GM12892 (cell line): ENCODE measurements at places on chromosomes 2 and 18.
A peak's percentile ranks its signal among the peaks of the same experiment; 100 is the strongest.

DNA sequence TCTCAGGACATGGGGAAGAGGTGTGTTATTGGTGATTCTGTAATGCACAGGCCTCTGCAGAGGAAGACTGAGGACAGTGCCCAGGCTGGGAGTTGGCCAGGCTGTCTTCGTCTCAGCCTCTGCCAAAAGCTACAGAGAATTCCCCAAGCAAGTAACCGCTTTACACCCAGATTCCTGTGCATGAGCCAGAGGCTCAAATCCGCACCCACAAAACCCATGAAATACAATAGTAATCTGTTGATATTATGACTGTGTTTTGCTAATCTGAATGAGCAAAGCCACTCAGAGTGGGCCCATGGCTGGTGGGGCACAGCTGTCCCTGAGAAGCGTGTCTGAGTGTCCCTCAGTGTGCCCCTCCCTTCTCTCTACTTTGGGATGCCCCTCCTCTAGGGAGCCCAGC lies 149.5 kb upstream of the PXDN start:
- DNase-seq: no peak

DNA sequence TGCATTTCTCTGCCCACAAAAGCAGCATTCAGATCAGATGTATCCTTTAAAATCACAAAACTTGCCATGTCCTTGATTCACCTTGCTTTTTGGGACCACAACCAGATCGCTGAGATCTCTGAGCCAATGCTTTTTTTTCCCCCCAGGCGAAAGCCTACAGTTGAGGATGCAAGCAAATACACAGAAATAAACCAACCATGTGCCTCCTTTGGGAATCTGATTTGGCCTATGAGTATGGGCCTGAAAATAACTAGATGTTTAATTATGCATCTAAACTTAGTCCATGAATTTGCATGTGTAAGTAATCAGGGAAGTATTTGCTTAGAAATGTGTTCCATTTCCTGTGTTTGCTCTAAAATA lies 49.7 kb upstream of the CDC42EP3 start:
- DNase-seq: no peak

- no peak for DNase-seq
Measured at GRCh38 chr2:232615339-232615738, 18.1 kb upstream of the EFHD1 start.

DNA sequence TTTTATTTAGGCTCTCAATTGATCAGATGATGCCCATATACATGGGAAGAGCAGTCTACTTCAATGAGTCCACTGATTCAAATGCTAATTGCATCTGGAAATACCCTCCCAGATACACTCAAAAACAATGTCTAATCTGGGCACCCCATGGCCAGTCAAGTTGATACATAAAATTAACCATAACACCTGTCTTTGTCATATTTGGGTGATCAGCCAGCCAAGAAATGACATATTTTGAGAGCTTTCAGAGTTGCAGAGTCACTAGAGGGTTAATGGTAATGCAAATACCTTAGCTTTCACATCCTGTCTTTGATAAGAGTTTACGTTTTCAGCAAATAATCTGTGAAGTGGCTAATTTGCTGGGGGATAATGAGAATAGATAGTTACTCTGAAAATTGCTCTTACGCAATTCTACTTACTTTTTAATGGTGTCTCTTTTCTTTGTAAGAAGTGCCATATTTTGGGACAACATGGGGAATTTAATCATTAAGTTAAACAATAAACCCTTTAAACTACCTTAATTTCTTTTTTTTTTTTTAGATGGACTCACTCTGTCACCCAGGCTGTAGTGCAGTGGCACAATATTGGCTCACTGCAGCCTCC lies 49.1 kb downstream of the CCDC195 start:
- peak; percentile 19 for DNase-seq

GRCh38 chr2:134379293-134379692 lies 125.4 kb downstream of the MGAT5 start:
- DNase-seq: no peak

GRCh38 chr18:35289727-35290093 lies 319 bp downstream of the ZSCAN30 start:
- DNase-seq: no peak

DNA sequence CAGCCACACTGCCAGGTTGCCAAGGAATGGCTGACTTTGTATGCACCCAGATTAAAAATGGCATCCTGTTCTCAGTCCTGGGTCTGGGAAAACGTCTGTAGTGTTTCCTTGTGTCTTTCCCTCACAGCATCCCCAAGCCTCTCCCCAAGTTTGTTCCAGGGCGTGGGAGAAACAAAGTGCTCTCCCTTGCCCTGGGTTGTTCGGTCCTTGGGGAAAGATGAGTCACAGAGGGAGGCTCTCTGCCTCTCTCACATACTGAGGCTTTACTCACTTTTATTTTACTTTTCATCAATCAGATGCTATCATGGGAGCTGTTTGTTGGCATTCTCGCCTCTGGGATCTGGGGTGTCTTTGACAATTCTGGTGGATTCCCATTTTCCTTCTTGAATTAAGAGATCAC lies 492.3 kb downstream of the XIRP2 start:
- DNase-seq: no peak

GRCh38 chr18:63119647-63120046 lies 199.9 kb downstream of the BCL2 start:
- DNase-seq: no peak

DNA sequence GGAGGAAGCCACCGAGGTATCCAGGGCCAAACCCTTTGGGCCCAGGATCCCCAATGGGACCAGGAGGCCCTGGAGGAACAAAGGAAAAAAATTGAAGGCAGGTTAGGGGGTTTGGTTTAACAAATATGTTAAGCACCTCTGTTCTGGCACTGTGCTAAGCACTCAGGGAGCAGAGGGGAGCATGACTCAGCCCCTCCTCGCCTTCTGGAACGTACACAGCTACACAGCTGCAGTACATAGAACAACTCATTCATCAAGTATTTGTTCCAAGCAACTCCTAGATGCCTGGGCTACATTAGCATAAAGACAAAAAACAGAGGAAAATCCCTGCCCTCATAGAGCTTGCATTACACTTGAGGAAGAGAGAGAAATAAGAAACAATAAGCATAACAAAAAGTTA lies 153.6 kb downstream of the COL4A4 start:
- DNase-seq: no peak

DNA sequence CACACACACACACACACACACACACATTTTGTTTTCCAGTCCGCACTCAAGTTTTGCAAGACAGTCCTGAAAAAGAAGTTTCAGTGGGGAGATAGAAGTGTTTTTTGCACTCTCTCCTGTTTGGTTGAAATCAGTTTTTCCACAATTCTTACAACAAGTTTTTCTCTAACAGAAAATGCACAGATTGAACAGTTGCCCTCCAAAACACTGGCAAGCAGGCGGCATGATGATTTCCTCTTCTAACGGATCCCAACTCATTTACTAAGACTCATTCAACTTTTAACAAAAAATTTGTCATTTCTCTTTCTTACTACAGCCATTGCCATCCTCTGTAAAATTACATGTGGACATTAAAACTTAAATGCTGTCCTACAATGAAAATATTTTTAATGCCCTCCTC lies 117.6 kb upstream of the DTNA start:
- DNase-seq: no peak

- DNase-seq: no peak
Measured at GRCh38 chr18:59500765-59501164, 141.7 kb upstream of the LMAN1 start.
